ENCODE measurements at places on chromosomes 12 and 14.

- no peak for DNase-seq
Measured at GRCh38 chr14:24054646-24055045, 2.8 kb downstream of the CARMIL3 start.

GRCh38 chr12:130303781-130304180 lies 33.9 kb upstream of the PIWIL1 start:
- no peak for DNase-seq

GRCh38 chr12:55724940-55725309 lies 3.9 kb downstream of the CD63 start:
- DNase-seq, result no peak

- no peak for DNase-seq
Measured at GRCh38 chr12:68675101-68675842, 11.5 kb upstream of the NUP107 start.

DNA sequence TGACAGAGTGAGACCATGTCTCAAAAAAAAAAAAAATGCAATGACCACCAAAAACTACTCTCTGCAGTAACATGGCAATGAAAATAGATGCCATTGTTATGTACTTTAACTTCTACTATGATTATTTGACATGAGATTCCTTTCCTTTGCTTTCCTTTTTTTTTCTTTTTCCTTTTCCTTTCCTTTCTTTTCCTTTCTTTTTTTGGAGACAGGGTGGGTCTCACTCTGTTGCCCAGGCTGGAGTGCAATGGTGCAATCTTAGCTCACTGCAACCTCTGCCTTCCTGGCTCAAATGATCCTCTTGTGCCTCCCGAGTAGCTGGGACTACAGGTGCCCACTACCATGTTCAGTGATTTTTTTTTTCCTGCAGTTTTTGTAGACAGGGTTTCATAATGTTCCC lies 24.9 kb upstream of the ETFBKMT start:
- no peak for DNase-seq

GRCh38 chr12:3920351-3921150 lies 47.4 kb upstream of the PARP11 start:
- no peak for DNase-seq

DNA sequence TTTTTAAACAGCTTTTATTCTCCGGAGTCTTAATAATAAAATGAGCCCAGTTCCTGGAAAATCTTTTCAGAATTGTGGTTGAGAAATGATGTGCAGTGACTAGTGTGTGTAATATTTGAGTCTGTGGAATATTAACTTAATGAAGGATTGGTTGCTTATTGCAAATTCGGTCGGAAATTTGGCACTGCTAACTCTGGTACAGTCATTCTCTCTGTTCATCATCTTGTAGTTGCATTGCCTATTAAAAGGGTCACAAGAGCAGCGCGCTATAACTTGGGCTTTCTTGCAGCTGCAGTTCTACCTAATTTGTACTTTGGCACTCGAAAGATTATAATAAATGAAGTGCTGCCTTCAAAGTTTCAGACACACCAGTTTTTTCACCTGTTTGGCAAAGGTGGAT lies 146.0 kb downstream of the FLRT2 start:
- DNase-seq, result no peak

DNA sequence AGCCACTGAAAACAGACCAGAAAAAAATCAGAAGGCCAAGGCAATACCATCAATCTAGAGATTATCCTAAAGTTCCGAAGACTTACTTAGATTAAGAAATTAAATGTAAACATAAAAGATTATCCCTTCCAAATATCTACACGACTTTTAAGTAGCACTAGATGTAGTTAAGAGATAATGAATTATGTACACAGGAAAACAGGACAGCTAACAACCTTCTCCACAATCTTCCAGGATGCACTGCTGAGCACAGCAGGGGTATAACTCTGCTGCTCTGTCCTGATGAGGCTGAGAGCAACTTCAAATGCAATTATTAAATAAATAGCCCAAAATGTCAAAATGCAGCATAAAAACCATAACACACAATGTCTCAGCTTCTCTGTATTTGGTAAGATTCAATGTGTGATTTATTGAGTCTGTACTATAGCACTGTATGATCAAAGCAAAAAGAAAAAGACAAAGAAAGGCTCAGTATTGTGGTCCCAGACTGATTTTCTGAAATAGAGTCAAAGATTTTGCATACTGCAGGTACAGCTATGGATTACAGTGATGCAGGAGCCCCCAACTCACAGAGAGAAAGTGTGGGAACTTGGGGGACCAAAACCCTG lies 56.9 kb downstream of the TMTC1 start:
- DNase-seq, result no peak

DNA sequence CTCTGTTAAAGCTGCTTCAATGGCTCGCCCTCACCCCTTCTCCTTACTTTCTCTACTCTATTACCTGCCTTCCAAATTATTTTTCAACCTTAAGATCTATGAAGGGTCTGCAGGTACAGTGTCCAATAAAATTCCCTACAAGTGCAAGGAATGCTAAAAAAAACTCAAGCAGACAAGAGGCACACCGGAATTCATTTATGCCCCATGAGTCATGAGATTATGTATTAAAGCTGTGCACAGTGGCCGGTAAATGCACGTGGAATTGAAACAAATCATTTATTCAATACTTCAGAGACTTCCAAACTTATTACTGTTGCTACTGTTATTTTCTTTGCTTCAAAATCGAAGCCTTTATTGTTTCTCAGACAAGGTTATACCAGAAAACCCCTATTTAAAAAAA lies 68.4 kb downstream of the ST8SIA1 start:
- no peak for DNase-seq

DNA sequence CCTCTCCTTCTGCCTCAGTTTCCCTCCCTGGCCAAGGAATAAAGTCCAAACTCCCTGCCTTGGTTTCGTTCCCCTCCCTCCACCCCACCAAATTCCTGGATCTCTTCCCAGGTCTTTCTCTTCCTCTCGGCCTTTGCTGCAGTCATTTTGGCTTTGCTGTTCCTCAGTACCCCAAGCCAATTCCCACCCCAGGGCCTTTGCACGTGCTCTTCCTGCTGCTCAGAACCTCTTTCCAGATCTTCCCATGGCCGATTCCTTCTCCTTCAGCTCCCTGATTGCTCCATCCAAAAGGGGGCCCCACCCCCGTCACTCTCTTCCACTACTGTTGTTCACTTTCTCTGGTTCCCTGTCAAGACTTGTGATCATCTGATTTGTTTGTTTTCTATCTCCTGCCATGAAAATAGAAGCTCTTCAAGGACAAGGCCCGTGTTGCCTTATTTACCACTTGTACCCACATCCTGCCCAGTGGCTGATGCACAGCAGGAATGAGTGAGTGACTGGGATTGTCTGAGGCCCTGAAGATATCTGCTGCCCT lies 3.1 kb downstream of the HNF1A start:
- DNase-seq, result no peak

DNA sequence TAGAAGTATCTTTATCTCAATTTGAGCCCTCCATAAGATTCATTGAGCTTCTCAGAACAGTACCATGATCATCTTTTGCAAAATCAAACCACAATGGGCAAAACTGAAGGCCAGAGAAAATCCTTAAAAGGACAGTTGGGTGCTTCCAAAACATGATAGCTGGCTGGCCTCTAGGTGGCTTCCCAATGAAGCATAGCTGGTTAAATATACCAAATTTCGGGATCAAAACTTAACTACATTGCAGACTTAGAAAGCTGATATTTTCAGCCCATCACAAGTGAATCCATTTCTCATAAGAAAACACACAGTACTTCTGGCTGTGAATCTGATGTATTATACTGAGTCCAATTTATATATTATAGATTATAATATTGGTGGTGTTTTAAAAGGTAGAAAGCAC lies 15.3 kb upstream of the PIK3C2G start:
- DNase-seq, result no peak

- no peak for DNase-seq
Measured at GRCh38 chr12:109737631-109738030, 24.0 kb downstream of the FAM222A start.

DNA sequence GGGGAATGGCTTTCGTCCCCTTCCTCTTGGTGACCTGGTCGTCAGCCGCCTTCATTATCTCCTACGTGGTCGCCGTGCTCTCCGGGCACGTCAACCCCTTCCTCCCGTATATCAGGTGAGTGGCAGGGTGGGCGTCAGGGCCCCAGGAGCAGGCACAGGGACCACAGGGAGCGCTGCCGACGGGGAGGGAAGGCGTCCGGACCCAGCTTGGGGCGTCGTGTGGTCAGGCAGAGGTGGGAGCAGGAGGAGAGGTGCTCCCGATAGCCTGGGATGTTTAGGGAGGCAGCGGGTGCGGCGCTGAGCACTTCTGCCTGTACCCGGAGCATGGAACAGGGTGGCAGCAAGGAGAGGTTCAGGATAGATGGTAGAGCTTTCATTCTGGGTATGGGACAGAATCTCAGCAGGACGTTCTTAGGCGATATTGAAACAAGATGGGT lies 444 bp downstream of the DRAM1 start:
- DNase-seq, result no peak

GRCh38 chr14:95774265-95775160 lies 60.6 kb upstream of the TCL1A start:
- no peak for DNase-seq

DNA sequence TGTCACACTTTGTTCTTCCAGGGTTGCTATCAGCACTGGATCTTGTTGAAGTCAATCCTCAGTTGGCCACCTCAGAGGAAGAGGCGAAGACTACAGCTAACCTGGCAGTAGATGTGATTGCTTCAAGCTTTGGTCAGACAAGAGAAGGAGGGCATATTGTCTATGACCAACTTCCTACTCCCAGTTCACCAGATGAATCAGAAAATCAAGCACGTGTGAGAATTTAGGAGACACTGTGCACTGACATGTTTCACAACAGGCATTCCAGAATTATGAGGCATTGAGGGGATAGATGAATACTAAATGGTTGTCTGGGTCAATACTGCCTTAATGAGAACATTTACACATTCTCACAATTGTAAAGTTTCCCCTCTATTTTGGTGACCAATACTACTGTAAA lies 23.7 kb downstream of the VTI1B start:
- DNase-seq, result no peak

- DNase-seq, result no peak
Measured at GRCh38 chr12:65430006-65430405, 151.5 kb downstream of the MSRB3 start.

DNA sequence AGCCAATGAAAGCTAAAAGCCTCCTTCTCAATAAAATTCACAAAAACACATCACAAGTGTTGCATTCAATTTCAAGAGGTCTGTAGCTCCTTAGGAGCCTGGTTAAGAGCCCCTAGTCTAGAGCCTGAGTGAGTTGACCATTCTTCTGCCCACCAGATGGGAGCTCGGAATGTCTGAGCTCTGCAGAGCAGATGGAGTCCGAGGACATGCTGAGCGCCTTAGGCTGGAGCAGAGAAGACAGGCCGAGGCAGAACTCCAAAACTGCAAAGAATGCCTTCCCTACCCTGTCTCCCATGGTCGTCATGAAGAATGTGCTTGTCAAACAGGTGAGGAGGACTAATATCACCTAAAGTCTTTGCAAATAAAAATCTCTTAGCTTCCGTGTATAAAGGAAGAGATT lies 11.6 kb downstream of the CIPC start:
- DNase-seq, result no peak

DNA sequence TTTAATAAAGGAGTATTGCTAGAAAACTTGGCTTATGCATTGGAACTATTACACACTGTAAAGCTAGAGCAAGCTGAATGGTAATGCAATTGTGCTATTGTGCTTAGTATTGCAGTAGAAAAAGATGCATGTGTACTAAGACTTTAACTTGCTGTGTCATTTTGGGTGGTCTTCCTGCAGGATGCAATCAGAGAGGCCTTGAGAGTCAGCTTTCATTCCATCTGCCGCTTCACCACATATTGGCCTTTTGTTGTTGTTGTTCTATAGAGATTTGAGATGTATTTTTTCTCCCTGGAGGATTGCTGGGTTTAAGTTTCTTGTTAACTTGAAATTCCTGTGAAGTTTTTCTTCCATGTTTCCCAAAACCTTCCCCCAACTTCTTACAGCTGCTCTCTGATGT lies 449.7 kb downstream of the TMTC2 start:
- DNase-seq, result no peak

- no peak for DNase-seq
Measured at GRCh38 chr12:82314406-82314892, 43.7 kb downstream of the CCDC59 start.

- no peak for DNase-seq
Measured at GRCh38 chr12:92719674-92720073, 16.9 kb downstream of the PLEKHG7 start.

DNA sequence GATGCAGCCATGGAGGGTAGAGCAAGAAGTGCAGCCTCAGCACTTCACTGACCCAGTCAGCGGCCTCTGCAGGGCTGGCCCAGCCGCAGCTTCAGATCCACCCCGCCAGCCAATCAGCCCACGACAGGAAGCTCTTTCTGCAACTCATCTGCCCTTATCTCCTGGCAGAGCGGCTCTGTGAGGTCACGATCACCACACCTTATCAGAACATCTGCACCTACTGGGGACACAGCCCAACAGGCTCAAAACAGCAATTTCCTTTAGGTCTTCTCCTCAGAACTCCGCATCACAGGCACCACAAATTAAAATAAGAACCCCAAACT lies 287.3 kb downstream of the BCL11B start:
- DNase-seq, result no peak

DNA sequence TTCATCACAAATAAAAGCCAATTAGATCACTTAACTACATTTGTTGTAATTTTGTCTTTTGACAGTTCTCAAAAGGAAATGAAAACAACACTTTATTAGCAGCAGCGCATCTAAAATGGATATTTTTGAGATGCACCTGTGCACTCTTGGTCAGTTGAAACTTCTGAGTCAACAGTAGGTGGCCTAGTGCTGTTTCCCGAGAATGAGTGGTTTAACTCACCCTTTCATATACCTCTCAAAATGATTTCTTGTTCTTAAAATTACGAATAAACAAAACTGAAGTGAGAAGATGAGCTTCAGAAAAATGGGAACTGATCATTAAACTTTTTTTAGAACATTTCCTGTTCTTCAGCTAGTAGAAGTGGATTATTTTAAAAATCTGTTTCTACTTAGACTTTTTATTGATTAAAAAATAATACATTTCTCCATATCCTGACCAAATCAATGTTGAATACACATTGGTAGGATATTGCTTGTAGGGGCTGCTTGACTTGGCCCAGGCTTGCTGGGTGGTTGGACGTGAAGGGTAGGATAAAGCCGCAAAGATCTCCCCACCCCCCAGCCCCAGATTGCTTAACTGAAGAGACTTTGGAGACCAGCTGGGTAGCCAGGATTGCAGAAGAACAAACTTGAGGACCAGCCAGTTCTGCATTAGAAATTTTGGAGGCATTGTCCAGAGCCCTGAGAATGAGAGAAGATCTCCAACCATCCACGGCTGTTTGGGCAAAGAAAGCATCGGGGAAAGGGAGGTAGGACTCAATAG lies 22.3 kb upstream of the STK38L start:
- no peak for DNase-seq

GRCh38 chr14:56170028-56170427 lies 51.8 kb downstream of the PELI2 start:
- no peak for DNase-seq

All from cortex of kidney (tissue), 1 donor.